ENCODE measurements at places on chromosomes 16 and 17.

- DNase-seq: no peak
Measured at GRCh38 chr17:77328823-77329740, 188.3 kb downstream of the SEC14L1 start.

- no peak for DNase-seq
Measured at GRCh38 chr17:1762901-1763898, 1.3 kb downstream of the SERPINF1 start.

- no peak for DNase-seq
Measured at GRCh38 chr16:88939245-88939971, 37.6 kb downstream of the CBFA2T3 start.

- no peak for DNase-seq
Measured at GRCh38 chr17:13073018-13073417, 55.2 kb upstream of the ELAC2 start.

- DNase-seq: no peak
Measured at GRCh38 chr17:61208301-61209105, 191.1 kb upstream of the TBX2 start.

DNA sequence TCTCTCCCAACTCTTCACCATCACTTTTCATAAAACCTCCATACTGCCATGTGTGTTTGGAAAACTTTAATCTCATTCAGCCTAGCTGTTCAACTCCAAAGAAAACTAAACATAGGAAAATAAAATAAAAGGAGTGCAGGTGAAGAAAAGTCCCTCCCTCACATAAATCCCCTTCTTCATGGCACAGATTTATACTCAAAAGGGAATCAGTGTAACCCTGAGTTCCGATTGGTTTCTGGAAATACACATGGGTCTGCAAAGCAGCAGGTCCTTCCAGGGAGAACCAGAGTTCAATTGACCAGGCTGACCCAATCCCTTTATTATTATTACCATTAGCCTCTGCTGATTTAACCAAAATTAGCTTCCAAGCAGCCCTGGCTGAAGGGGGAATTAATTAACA lies 8.9 kb upstream of the HOXB2 start:
- no peak for DNase-seq

DNA sequence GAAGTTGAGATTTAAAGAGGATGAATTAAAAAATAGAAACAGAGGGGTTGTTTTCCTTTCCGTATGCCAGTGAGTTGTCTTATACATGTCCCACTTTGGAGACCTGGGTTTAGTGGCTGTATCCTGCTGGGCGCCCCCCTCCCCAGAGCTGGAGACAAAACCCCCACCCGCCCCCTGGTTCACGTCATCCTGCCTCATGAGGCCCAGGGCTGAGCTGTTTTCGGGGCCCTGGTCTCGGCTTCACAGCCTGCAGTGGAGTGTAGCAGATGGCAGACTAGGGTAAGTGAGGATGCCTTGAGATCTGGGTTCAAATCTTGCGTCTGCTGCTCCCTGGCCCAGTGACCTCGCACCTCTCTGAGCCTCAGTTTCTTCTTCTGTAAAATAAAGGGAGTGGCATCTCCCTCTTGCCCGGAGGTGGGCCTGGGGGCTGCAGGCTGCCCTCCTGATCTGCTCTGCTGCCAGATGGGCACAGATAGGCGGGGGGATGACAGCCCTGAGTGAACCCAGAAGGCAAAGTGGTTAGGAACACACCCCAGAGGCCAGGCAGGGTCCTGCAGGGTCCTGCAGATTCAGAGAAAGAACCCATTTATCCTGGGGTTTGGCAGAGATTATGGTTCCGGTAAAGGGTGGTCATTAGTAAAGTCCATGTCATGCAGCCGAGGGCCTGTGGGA lies 45.1 kb downstream of the SOCS3 start:
- no peak for DNase-seq

GRCh38 chr16:85755929-85756768 lies 5.3 kb upstream of the C16orf74 start:
- no peak for DNase-seq

DNA sequence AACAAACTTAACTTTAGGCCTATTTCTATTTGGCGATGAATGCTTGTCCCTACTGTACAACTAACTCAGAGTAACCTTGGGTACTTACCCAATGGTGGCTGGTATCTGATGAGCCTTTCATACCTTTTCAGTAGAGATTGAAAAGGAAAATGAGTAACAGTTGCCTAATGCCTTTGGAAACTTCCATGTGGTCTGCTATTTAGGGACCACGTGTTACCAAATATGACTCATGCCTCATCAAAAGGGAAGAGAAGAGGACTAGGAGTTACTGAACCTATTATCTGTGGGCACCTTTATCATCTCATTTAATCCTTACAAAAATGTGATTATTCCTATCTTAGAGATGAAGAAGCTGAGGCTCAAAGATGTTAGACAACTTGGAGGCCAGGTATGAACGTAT lies 8.1 kb downstream of the MYOCD start:
- no peak for DNase-seq

DNA sequence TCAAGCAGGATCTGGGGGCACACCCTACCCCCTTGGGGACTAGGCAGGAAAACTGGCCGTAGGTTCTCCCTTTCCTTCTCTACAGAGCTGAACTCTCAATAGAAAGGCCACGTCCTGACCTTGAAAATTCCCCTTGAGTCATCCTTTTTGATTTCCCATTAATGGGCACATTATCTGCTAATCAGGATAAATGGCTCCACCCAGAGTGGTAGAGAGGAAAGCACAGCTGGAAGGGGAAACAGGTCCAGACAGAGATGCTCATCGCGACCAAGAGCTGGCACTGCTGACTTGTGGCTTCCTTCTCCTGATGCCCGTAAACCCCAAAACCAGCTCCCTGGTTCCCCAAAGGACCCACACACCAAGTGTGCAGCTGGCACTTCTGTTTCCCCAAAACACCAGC lies 206.5 kb upstream of the CDH5 start:
- no peak for DNase-seq

All from GF-D8 (cell line).